ENCODE measurements at places on chromosomes 11 and 22. TPM values are rescaled to one million over a fixed set of nuclear protein-coding genes. Genes with fewer than 3 reads are reported as not detected.

- peak; percentile 81 for DNase-seq
- H3K4me3 ChIP-seq = peak overlapping the region; percentile 85
- H3K4me1 ChIP-seq = no peaks in the 10 kb centered on the region
- H3K36me3 ChIP-seq = no peaks in the 10 kb centered on the region
- H3K27me3 ChIP-seq = no peaks in the 10 kb centered on the region
These were observed 1.0 kb downstream of the CCDC85B start for GRCh38 chr11:65891219-65892136.

Gene IGLL1
- not detected for total RNA-seq

DNA sequence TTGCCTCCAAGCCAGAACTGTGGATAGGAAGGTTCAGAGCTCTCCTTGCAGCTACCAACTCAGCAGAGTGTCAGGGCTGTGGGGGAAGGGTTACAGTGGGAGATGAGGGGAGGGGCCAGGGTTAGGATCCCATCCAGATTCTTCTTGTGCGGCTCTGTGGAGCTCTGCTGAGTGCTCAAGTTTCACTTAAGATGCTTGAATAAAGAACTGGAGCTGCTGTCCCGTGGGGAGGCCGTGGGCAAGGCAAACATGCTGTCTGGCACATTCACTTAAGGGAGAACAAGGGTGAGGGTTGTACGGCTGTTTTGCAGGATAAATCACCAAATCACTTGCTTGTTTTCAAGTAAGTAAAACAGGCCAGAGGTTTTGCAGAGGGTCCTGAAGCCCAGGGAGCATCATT, 197.1 kb downstream of the FAM76B start:
- H3K4me3 ChIP-seq = no peak overlapping the region
- no peaks in the 10 kb centered on the region for H3K36me3 ChIP-seq
- DNase-seq = peak; percentile 72
- no peaks in the 10 kb centered on the region for H3K27me3 ChIP-seq
- no peaks in the 10 kb centered on the region for H3K4me1 ChIP-seq

- no peak overlapping the region for H3K4me3 ChIP-seq
- H3K4me1 ChIP-seq = no peaks in the 10 kb centered on the region
- DNase-seq = peak; percentile 70
- H3K27ac ChIP-seq = no peak overlapping the region
These were observed 92.6 kb downstream of the DEPDC5 start for GRCh38 chr22:31846161-31847115.

DNA sequence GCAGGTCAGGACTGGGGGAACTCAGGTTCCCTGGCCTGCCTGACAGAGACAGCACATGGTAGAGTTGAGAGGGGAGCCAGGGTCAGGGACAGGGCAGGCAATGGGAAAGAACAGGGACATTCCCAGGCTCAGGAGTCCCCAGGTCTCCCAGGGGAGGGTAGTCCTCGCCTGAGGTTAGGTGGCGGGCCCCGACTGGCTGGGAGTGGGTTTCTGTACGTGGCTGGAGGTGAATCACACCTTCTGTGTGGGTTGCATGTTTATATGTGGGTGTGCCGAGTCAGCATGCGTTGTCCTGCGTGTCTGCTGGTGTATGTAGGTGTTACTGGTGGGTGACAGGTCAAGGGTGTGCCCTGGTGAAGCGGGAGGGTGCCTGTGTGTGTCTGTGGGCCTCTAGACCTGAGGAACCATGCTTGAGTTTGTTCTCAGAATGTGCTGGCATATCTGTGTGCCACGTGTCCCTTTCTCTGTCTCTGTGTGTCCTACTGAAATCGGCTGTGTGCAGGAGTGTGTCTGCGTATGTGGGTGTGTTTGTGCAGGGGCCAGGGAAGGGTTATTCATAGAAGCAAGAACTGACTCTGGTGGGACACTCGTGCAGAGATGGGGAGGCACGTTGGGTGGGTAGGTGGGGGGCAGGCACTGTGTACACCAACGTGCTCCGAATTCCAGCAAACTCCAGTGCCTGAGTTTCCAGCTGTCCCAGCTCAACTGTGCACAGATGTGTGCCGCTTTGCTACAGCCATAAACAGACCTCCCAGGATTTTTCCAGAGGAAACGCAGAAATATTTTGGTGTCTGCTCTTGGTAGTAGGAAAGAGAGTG, 23.8 kb upstream of the OAF start:
- H3K4me3 ChIP-seq = no peak overlapping the region
- no peak overlapping the region for H3K27ac ChIP-seq
- no peaks in the 10 kb centered on the region for H3K36me3 ChIP-seq
- DNase-seq = peak; percentile 38
- no peaks in the 10 kb centered on the region for H3K27me3 ChIP-seq

DNA sequence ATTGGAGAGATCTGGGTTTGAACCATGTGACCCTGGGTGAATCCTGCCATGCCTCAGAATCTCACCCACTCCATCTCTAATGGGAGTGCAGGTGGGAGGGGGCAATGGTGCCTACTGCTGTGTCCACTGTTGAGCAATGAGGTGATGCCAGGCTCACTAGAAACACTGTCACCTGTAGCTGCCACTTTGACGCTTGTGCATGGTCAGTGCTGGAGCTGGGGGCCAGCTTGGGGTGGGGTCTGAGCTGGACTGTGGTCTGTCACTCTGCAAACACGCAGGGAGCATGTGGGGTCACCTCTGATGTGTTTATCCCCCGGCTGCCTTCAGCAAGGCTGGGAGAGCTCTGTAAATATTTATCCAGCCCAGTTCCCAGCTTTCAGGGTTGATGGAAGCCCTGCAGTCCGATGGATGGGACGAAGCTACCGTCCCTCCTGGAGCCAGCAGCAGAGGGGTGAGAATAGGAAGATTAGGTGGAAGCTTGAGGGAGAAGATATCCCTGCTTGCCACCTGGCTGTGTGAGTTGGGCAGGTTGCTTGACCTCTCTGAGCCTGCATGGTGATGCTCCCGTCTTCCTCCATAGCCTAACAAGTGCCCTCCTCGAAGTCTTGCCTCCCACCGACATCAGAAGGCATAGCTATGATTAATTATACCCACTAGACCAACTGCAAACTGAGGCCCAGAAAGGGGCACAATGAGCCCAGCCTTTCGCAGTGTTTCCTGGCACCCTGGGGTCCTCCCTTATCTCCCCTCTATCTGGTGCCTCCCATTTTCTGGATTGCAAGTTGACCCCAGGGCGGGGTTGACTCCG, 1.7 kb downstream of the MMP11 start:
- H3K27ac ChIP-seq = no peak overlapping the region
- no peaks in the 10 kb centered on the region for H3K27me3 ChIP-seq
- H3K4me1 ChIP-seq = peaks cover 5% of the 10 kb centered on the region
- no peak for DNase-seq

DNA sequence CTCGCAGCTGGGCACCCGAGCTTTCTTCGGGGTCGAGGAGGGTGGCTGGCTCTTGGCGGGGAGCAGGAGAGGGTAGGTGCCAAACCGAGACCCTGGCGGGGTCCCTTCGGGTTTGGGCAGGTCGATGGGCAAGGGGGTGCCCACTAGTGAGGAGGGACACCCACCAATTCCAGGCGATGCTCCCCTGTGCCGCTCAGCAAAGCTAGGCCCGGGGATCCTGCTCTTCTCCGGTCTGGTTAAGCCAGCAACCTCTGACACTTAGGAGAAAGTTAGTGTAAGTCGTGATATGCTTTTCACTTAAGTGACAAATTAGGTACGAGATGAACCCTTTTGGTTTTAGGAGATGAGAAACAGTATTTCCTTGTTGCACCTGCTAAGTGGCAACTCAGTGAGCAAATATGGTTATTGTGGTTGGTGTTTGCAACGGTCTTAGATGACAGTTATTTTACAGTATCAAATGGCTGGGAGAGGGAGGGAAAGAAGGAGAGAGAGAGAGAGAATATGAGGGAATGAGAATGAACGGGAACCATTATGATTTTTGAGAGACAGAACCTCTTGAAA, 565 bp downstream of the NUCB2 start:
- H3K36me3 ChIP-seq = no peaks in the 10 kb centered on the region
- no peak for DNase-seq
- peak overlapping the region; percentile 87 for H3K4me3 ChIP-seq
- H3K4me1 ChIP-seq = no peaks in the 10 kb centered on the region

Gene OR52E8
- total RNA-seq = not detected

- DNase-seq = no peak
- no peaks in the 10 kb centered on the region for H3K27me3 ChIP-seq
- no peak overlapping the region for H3K27ac ChIP-seq
- peaks cover 74% of the 10 kb centered on the region for H3K36me3 ChIP-seq
- H3K4me3 ChIP-seq = no peak overlapping the region
- no peaks in the 10 kb centered on the region for H3K4me1 ChIP-seq
These were observed 71.7 kb downstream of the CCDC81 start for GRCh38 chr11:86446163-86446923.

Gene CHRNA10
- total RNA-seq = 2.5 TPM

DNA sequence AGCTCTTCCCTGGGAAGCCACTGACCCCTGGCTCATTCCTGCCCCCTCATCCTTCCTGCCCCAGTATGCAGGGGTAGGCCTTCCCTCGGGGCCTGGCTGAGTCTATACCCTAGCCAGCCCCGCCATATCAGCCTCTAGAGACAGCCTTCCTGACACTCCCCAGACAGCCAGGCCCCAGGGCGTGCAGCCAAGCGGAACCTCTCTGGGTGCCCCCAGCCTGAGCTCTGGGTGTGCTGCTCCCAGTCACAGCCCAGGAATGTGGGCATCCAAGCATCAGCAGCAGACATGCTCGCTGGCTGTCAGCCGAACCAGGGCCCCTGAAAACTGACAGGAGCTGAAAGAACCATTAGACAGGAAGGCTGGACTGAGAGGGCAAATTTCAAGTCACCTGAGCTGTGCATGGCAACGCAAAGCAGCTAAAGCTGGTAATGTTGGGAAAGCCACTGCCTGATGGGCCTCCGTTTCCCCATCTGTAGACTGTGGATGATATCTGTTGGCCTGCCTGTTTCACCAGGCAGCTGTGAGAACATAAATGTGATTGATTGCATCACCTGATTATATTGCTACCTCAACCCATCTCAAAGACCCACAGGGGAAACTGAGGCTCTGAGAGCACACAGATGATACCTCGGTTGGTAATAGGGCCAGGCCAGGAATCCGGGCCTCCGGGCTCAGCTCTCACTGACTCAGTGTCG, 93.2 kb downstream of the LRRC32 start:
- no peak overlapping the region for H3K4me3 ChIP-seq
- no peak overlapping the region for H3K27ac ChIP-seq
- no peaks in the 10 kb centered on the region for H3K4me1 ChIP-seq
- no peaks in the 10 kb centered on the region for H3K27me3 ChIP-seq
- H3K36me3 ChIP-seq = no peaks in the 10 kb centered on the region

DNA sequence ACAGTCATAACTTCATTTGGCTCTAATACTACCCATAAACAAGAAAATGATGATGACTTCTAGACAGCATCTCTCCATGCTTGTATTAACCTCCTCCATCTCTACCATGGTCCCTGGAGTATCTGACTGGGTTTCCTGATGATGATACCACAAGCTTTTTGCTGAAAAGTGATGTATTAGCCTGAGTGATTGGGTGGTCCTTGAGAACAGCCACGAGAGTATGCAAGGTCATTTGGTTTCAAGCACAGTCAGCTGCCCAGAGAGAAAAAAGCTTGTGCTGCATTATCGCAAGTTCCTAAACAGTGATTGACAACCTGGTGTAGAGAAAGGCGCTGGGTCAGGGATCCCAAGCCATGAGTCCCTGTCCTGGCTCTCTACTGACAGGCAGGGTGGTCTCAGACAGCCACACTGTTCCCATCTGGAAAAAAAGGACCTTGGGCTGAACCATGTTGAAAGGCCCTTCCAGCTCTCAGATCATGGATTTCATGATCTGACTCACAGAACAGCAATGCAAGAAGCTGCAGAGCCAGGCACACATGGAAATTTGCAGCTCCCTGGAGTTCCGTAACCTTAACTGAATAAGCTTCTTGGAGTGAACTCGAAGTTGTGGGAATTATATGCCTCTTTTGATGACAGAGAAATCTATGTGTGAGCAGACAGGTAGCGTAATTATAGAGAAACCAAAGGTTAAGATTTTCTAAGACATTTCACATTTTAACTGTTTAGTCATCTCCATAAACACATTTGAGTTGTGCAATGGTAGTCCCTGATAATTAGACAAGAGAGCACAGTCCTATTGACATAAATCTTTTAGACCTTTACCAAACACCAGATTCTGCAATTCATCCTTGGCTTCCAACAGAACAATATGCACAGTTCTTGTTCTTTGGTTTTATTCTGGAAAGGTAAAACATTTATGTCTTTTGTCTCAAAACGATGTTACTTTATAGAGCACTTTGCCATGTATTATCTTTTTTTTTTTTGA, 54.1 kb upstream of the UBASH3B start:
- no peaks in the 10 kb centered on the region for H3K4me1 ChIP-seq
- H3K4me3 ChIP-seq = no peak overlapping the region
- no peaks in the 10 kb centered on the region for H3K36me3 ChIP-seq

Gene CRACR2B
- total RNA-seq = 22.3 TPM

Gene OSBPL5
- 0.93 TPM for total RNA-seq

DNA sequence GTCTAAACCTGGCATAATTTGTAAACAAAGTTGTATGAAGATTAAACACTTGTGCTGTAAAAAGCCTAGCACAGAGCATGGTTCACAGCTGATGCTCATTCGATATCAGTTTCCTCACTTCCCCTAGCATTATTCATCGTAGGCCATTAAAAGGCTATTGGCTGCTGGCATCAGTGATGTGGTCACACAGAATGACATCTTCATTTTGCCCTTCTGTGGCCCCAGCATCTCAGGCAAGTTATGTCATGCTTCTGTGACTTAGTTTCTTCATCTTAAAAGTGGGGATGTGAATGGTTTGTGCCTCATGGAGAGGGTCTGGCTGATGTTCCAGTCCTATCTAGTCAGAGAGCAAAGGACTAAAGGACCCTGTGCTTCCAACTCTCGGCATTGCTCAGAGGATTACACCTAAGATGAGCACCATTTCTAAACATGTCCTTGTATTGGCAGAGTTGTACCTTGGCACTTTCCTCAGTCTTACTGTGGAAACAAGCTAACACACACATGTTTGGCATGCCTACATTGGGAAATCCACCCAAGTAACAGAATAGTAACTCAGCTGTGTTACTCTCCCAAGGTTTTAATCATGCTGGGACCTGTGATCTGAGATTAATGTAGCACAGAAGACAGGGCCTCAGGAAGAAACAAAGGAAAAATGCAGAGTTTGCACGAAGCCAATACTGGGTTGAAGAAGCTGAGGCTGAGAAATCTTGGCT, 83.5 kb upstream of the OR9Q1 start:
- no peak for DNase-seq
- no peaks in the 10 kb centered on the region for H3K36me3 ChIP-seq
- no peaks in the 10 kb centered on the region for H3K27me3 ChIP-seq

Gene CRYBB2
- total RNA-seq = not detected

Gene GAL3ST1
- total RNA-seq = 21.7 TPM

GRCh38 chr11:93133488-93134109, 64.2 kb downstream of the SLC36A4 start:
- no peak overlapping the region for H3K4me3 ChIP-seq
- no peaks in the 10 kb centered on the region for H3K36me3 ChIP-seq
- no peak for DNase-seq
- no peaks in the 10 kb centered on the region for H3K4me1 ChIP-seq

DNA sequence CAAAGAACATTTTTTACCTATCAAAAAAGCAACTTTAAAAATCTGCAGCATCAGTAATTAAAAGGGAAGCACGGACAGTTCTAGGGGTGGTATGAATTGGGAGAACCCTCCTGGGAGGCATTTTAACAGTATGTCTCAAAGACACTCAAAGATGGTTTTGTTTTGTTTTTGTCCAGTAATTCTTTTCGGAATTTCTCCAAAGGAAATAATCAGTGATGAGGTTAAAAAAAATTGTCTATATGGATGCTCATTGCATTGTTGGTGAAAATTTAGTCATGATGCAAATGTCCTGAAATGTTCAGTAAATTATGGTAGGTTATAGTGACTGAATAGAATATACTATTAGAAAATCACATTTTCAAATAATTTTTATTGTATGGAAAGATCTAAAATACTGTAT, 115.1 kb downstream of the ATXN10 start:
- H3K4me3 ChIP-seq = no peak overlapping the region
- H3K27me3 ChIP-seq = no peaks in the 10 kb centered on the region
- no peaks in the 10 kb centered on the region for H3K4me1 ChIP-seq
- H3K36me3 ChIP-seq = no peaks in the 10 kb centered on the region
